Activated CD8-positive, alpha-beta memory T cell treated with anti-CD3 and anti-CD28 coated beads for 4 hours (primary cell): ENCODE measurements at places on chromosomes 7 and 10.

- DNase-seq = no peak
These were observed 34.6 kb upstream of the HECW1 start for GRCh38 chr7:43077732-43078391.

DNA sequence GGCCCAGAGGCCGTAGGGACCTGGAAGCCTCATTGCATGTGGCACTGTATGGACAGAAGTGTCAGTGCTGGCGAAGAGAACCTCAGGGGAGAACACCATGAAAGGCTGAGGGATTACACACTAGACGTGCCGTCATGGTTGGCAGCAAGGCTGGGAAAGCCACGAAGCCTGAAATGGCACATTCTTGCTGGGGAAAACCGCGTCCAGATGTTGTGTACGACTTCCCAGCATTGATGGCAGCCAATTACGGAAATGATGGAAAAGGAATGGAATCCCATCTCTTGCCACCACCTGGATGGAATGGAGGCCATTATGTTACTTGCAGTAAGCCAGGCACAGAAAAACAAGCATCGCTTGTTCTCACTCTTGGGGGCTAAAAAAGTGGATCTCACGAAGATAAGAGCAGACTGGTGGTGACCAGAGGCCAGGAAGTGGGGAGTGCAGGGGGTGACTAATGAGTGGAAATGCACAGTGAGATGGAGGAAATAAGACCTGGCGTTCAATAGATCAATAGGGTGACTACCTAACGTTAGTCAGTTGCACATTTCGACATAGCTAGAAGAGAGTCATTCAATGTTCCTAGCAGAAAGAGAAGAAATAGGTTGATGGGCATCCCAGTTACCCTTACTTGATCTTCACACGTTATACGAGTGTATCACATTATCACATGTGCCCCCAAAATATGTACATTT is 14.6 kb upstream of the PWWP2B start:
- no peak for DNase-seq

GRCh38 chr7:108079276-108079647 is 50.9 kb downstream of the LAMB4 start:
- no peak for DNase-seq

- peak; percentile 42 for DNase-seq
These were observed 3.4 kb downstream of the IGFBP3 start for GRCh38 chr7:45917658-45918057.
